ENCODE measurements at places on chromosomes 11 and 22.

- no peak for DNase-seq
Observed at GRCh38 chr22:26949193-26949592, 291.8 kb downstream of the MIAT start.

- no peak for DNase-seq
Observed at GRCh38 chr11:8062781-8063257, 18.2 kb upstream of the TUB start.

- DNase-seq = peak; percentile 89
Observed at GRCh38 chr22:39954584-39955055, 5.6 kb upstream of the TMA7B start.

GRCh38 chr11:104665641-104666040, 232.6 kb downstream of the CASP12 start:
- no peak for DNase-seq

DNA sequence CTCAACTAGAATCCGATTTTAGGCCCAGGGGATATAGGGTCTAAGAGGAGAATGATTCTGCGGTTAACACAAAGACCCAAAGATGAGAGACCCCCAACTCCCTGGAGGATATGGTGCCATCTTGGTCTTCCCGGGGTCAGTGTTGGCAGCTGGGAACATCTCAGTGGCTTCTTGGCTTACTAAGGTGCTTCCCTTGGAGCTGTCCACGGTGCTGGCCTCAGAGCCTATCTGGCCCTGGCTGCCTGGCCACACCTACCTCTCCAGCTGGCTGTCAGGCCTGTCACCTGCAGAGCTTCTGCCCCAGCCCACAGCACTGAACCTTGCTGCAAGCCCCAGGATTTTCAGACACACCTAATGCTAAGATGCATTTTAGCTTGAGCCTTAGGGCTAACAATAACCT, 70.7 kb upstream of the THY1 start:
- no peak for DNase-seq

DNA sequence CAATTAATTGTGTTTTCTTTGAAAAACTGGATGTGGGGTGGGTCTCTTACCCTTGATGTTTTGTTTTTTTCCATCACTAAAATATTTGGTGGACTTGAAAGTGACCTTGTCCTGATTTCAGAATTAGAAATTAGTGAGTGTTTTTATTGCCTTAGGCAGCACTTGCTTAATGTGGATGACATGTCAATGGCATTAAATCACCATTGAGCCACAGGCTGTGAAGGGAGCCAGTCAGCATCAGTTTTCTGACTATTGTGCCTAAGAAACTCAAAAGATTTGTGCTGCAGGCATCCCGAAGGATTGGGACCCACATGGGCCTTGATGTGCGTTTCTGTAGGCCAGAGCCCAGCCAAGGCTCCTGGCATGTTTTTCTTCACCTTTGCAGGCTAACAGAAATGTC, 53.8 kb downstream of the SWAP70 start:
- no peak for DNase-seq

- DNase-seq = peak; percentile 62
Observed at GRCh38 chr11:8832571-8833260, 78.3 kb upstream of the AKIP1 start.

DNA sequence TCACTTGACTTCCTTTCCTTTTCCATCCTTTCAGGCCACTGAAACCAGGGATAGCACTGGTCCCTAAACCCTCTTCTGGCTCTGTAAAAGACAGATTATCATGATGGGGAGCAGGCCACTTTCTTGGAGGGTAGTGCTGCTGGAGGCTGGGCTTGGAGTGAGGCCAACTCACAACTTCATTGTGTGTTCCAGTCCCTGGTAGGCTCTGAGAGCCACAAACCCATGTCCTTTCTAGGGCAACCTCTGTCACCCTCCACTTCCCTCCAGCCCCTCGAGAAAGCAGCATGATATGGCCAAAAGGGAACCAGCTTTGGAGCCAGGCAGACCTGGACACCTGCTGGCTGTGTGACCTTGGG, 2.3 kb downstream of the TKFC start:
- DNase-seq = no peak

- DNase-seq = no peak
Observed at GRCh38 chr22:23789638-23790037, 2.9 kb downstream of the SMARCB1 start.

DNA sequence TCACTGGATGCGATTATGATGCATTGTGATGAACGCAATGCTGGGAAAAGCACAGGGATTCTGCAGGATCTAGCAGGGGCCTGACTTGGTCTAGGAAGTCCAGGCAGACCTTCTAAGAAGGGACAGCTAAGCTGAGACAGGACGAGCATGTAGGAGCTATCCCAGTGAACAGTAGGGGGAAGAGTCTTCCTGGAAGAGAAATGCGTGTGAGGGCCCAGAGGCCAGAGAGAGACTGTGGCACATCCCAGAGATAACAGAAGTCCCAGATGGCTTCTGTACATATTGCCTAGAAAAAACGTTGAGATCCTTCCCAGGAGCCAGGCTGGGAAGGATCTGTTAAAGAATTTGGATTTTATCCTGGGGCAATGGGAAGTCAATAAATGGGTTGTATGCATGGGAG, 24.6 kb downstream of the RCN1 start:
- no peak for DNase-seq

DNA sequence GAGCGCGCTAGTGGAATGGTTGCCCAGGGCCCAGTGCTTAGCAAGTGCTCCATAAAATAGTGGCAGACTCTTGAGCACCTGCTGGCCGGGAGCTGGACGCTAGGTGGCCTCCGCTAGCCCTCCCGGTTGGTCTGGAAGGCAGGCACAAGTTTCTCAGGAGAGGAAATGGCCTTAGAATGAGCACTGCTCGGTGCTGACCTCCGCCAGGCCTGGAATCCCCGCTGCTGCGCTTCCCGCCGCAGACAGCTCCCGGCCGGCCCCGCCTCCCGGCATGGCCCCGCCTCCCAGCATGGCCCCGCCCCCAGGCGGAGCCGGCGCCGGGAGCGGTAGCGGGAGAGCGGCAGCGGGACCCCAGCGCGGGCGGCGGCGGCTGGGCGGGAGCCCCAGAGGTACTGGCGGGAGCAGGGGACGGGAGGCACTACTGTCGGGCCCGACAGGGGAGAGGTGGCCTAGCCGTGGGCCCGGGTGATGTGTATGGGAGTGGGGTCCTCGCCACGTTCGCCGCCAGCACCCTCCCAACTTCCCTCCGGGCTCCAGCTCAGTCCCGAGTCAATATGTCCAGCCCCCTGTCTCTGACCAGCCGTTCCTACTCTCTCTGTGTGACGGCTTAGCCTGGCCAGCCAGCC, at the start of gene SIPA1:
SIPA1 (plus strand) TSS at position 308 of the 626 bp plus-strand sequence. CDS start 2,821 bp downstream, outside the sequence.
- peak; percentile 26 for DNase-seq

DNA sequence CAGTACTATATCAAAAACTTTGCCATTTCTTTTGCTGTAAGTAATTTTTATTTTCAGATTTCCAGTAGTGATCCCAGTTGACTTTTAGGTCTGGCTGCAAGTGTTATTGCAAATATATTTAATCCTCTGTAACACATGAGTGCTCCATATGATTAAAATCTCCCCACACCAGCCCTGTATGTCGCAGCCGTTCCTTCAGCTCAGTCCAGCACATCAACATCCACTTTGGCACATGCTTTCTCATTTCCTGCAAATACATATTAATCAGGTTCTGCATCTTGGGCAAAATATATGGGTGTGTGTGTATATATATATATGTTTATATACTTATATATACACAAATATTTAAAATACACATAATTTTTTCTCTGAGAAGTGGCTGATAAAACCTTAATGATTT, 919.5 kb downstream of the JRKL start:
- DNase-seq = no peak

- DNase-seq = peak; percentile 90
Observed at GRCh38 chr22:37545703-37546436, 14.4 kb upstream of the CDC42EP1 start.

DNA sequence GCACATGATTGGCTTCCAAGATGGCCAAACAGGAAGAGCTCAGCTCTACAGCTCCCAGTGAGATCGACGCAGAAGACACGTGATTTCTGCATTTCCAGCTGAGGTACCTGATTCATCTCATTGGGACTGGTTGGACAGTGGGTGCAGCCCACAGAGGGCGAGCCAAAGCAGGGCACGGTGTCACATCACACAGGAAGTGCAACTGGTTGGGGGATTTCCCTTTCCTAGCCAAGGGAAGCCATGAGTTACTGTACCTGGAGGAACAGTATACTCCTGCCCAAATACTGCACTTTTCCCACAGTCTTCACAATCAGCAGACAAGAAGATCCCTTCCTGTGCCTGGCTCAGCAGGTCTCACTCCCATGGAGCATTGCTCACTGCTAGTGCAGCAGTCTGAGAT, 131.2 kb downstream of the DLG2 start:
- no peak for DNase-seq

- DNase-seq = no peak
Observed at GRCh38 chr11:118170882-118171268, 5.6 kb downstream of the SCN2B start.

GRCh38 chr22:49776891-49777290, 50.8 kb downstream of the BRD1 start:
- DNase-seq = no peak

Measured in fibroblast of skin of left quadriceps (primary cell).